Mesenchymal stem cell (in vitro differentiated cells and primary cell): ENCODE measurements at places on chromosomes 11 and 22.

DNA sequence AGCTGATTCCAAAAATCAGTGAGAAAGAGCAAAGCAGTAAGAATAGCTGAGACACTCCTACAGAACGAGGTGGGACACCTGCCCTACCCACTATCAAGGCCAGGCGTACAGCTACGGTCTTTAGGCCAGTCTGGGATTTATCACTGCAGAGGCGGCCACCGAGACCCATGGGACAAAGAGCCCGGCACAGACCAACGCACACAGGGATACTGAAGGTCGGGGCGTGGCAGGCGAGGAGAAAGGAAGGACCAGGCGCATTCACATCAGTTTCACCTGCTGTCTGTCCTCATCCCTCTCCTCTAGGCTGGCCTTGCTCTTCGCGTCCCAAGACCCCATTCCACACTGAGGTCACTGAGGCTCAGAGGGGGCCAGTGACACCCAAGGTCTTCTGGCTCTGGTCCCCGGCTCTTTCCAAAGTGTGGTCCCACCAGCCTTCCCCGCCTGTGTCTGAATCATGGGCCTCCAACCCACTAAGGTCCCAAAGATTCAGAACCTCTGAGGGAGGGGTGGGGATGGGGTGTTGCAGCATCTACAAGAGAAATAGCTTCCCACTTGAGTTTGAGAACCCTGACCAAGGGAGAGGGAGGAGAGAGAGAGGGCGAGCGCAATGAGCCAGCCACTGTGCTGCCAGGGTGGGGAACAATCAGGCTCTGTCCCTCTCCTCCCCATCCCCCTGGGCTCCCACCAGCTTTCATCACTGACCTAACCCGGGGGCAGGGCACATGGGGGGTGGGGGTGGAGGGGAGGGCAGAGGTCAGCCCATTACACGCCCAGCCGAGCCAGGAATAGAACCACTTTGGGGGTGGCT is 7.2 kb upstream of the PICK1 start:
- DNase-seq = no peak

- no peak for DNase-seq
Measured at GRCh38 chr11:12944889-12945288, 64.2 kb upstream of the RASSF10 start.

GRCh38 chr11:117827521-117828511 is 3.3 kb upstream of the FXYD2 start:
- DNase-seq = no peak

- peak; percentile 51 for DNase-seq
Measured at GRCh38 chr11:85884581-85885021, 29.4 kb downstream of the CCDC83 start.

DNA sequence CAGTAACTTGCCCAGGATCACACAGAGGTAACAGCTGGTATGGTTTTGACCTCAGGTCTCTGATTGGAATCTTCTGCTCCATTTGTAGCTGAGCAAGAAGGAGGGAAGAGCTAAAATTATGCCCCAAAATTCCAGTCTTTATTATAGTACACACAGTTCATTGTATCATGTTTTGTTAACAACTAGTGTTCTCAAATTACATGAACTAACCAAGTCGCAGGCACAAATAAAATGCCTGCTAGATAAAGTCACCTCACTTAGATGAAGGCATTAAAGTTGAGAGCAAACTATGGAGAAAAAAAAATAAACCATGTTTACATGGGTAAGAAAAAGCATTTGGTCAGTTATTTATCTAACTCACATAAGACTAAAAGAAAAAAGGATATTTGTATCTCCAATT is 58.8 kb downstream of the PDGFD start:
- no peak for DNase-seq

- DNase-seq = no peak
Measured at GRCh38 chr11:57604296-57605027, 7.0 kb downstream of the SERPING1 start.

DNA sequence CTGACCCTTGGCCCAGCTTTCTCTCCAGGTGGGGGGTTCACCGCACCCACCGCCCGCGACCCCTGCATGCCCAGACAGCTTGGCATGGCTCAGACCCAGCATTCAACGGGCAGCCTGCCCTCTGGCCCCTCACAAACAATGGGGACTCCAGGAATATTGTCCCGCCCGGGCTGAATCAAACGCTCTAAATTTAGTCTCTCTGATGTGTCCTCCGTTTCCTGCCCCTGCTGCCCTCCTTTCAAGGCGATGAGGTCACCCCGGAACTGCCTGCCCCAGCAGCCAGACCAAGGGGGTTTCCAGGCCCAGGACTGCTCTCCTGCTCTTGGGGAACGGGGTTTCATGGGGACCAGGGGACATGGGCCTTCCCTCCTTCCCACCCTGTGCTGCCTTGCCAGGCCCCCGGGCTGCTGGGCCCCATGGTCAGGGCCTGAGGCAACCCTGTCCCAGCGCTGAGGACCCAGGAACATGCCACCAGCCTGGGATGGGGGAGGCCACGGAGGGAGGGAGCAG is 10.1 kb upstream of the PDGFB start:
- peak; percentile 89 for DNase-seq

GRCh38 chr11:14503023-14503422 is 3.4 kb upstream of the COPB1 start:
- DNase-seq = no peak

DNA sequence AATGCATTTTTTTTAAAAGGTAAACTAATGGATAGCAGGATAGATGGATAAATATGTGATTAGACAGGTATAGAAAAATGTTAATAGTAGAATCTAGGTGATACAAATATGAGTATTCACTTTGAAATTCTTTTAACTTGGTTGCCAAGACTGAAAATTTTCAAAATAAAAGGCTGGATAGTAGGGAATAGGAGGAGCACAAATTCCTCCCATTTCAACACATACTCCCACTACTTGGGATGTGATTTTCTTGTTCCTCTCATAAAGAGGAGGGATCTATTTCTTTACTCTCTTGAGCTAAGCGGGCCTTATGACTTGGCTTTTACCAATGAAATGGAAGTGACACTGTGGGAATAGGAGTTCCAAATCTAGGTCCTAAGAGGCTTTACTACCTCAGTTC is 35.9 kb downstream of the PIK3C2A start:
- no peak for DNase-seq

- no peak for DNase-seq
Measured at GRCh38 chr11:69982690-69983570, 95.2 kb upstream of the ANO1 start.

- no peak for DNase-seq
Measured at GRCh38 chr22:20421507-20421874, 16.1 kb downstream of the SCARF2 start.

DNA sequence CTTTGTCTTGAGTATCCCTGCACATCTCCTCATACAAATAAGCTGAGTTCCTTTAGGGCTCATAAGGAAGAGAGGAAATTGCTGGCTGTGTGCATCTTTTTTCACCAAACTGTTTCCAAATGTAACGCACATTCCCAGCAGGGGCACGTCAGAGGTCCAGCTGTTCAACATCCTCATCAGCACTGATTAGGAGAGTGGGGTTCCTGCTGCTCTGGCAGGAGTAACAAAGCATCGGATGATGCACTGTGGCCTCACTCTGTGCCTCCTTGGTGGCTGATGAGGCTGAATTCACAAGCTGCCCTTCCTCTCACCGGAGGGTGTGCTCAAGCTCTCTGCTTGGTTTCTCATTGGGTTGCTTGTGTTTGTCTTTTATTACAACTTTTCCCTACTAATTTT is 35.5 kb upstream of the SLC25A1 start:
- no peak for DNase-seq

DNA sequence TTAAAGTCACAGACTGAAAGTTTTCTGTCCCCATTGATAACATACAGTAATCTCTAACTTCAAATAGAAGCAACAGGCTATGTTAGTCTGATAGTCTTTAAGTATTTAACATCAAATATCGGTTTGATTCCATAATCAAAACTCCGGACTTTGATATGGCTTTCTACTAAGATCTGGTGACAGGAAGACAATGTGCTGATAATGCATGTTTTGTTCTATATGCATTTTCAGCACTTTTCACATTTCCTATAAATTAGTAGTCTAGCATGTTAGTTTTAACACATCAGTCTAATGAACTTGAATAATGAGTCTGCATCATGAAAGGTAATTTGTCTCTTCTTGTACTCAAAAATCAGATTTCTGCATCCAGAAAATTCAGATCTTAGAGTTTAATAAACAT is 252.7 kb downstream of the SBF2 start:
- DNase-seq = no peak
